GDM1 (cell line): ENCODE measurements at places on chromosomes 4 and X.

DNA sequence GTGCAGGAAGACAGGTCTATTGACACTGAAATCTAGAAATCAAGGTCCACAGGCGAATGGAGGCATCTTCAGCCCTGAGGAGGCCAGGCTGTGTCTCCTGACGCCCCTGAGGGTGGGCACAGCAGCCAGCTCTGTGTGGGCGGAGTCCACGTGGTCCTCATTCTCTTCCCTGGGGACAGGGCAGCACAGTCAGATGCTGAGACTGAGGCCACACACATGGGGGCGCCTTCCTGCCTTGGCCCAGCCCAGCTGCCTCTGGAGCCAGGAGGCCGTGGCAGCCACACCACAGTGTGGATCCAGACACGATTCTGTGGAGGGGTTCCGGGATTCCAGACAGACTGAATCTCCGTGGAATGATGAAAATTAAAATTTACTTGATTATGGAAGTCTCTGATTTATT is 20.8 kb downstream of the FGFR3 start:
- no peak for DNase-seq

DNA sequence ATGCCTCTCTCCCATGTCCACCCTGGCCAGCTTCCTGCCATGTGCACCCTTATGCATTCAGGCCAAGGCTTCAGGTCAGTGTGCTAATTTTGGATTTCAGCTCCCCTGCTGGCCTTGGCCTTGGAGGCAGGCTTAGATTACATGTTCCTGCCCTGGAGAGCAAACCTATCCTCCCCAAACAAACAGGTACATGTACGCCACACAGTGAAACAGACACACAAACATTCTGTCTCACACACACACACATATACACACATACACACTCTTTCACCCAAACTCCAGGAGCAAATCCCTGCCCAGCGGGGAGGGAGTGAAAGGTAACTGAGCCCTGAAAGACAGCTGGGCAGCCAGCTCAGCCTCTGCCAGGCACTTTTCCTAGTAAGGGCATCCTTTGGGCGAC is 62.7 kb upstream of the ARHGAP36 start:
- no peak for DNase-seq

DNA sequence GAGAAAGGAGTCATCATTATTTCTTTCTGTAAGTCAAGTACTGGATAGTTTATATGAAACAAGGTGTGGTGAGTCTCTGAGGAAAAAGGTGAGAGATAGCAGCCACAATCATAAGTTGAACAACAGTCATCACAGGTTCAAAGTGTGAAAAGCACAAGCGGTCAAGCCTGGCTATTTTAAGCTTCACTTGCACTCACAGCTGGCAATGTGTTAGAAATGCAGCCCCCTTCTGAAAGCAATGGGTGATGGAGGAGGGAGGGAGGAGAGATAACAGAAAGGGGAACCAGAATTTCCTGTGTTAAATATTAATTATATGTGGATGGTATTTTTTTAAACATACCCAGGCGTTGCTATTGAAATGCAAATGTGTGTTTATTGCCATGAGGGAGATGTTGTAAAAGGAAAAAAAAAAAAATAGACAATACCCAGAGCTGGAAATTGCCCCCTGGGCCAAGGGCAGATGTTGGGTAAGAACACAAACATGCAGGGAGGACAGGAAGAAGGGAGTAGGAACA is 26.9 kb upstream of the BMP3 start:
- DNase-seq = no peak

- no peak for DNase-seq
These were observed 193.0 kb upstream of the RPS6KA3 start for GRCh38 chrX:20459410-20460350.

GRCh38 chr4:9997886-9998285 is 23.4 kb downstream of the SLC2A9 start:
- no peak for DNase-seq

- no peak for DNase-seq
These were observed 3.4 kb upstream of the CYBB start for GRCh38 chrX:37776283-37776986.

GRCh38 chrX:128992107-128992971 is 531.0 kb downstream of the SMARCA1 start:
- no peak for DNase-seq

GRCh38 chrX:148466292-148466691 is 34.1 kb upstream of the AFF2 start:
- no peak for DNase-seq

- DNase-seq = no peak
These were observed 19.4 kb downstream of the SEPTIN11 start for GRCh38 chr4:76968937-76969336.

- DNase-seq = no peak
These were observed 553.6 kb upstream of the BOD1L1 start for GRCh38 chr4:14180983-14181601.

GRCh38 chr4:104531390-104531789 is 36.7 kb upstream of the CXXC4 start:
- no peak for DNase-seq
